CD14-positive monocyte (primary cell): ENCODE measurements at places on chromosomes 5 and 9. TPM values are rescaled to one million over a fixed set of nuclear protein-coding genes. Genes with fewer than 3 reads are reported as not detected.

GRCh38 chr5:2703615-2704014 is 47.9 kb downstream of the IRX2 start:
- H3K36me3 ChIP-seq = no peaks in the 10 kb centered on the region
- no peaks in the 10 kb centered on the region for H3K4me1 ChIP-seq
- no peaks in the 10 kb centered on the region for H3K27me3 ChIP-seq

- no peaks in the 10 kb centered on the region for H3K27me3 ChIP-seq
- H3K36me3 ChIP-seq = no peaks in the 10 kb centered on the region
- H3K4me1 ChIP-seq = no peaks in the 10 kb centered on the region
- no peak overlapping the region for H3K4me3 ChIP-seq
Measured at GRCh38 chr5:15026944-15027343, 155.4 kb upstream of the ANKH start.

DNA sequence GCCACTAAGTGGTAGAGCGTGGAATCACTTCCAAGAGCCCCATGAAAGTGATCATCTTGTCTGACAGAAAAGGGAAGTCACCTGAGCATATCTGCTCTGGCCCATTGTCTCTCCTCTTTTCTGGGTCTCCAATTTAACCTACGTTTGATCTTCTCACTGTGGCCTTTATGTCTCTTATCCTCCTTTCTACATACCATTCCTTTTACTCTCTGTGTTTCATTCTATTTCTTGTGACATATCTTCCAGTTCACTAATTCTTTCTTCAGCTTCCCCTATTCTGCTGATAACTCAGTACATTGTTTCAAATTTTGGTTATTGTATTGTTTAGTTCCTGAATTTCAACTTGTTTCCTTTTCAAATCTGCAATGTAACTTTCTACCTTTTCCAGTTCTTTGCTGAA is 132.5 kb downstream of the GPBP1 start:
- H3K27ac ChIP-seq = no peak overlapping the region
- H3K4me1 ChIP-seq = no peaks in the 10 kb centered on the region
- H3K36me3 ChIP-seq = no peaks in the 10 kb centered on the region
- no peaks in the 10 kb centered on the region for H3K27me3 ChIP-seq
- H3K4me3 ChIP-seq = no peak overlapping the region

DNA sequence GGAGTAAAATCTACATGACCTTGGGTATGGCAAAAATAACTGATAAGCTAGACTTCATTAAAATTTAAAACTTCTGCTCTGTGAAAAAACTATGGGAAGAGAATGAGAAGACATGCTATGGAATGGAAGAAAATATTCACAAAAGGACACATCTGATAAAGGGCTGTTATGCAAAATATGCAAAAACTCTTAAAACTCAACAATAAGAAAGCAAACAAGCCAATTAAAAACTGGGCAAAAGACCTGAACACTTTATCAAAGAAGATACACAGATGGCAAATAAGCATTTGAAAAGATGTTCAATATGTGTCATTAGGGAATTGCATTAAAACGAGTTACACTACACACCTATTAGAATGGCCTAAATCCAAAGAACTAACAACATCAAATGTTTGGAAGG is 439.5 kb downstream of the EFNA5 start:
- no peaks in the 10 kb centered on the region for H3K27me3 ChIP-seq
- H3K4me1 ChIP-seq = no peaks in the 10 kb centered on the region
- no peak for DNase-seq
- H3K27ac ChIP-seq = no peak overlapping the region

GRCh38 chr5:134510970-134511795 is 14.3 kb upstream of the JADE2 start:
- no peaks in the 10 kb centered on the region for H3K27me3 ChIP-seq
- H3K36me3 ChIP-seq = no peaks in the 10 kb centered on the region
- H3K4me1 ChIP-seq = no peaks in the 10 kb centered on the region
- no peak for DNase-seq
- H3K27ac ChIP-seq = no peak overlapping the region
- no peak overlapping the region for H3K4me3 ChIP-seq

The BAAT gene
- polyA plus RNA-seq = not detected

DNA sequence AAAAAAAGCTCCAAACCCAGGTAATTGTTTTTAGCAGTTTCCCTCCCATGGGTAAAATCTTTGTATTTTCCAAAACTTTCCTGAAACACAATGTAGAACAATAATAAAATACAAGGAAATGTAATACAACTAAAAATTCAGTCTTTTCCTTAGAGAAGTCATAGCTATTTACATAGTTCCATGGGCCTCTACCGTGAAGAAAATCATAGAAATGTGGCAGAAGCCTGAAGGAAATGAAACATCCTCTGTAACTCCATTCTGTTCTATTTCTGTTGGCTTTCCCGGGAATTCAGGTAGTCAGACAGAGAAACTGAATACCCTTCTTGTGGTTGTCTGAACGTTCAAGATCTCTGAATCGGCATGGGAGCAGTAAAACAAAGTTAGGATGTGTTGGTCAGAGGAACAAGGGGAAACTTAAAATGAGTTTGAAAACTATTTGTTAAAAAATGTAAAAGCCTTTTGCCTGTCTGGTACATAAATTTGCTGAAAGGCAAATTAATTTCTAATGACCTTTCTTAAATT is 202.4 kb upstream of the ZNF608 start:
- DNase-seq = no peak
- no peaks in the 10 kb centered on the region for H3K36me3 ChIP-seq
- peaks cover 21% of the 10 kb centered on the region for H3K4me1 ChIP-seq
- H3K4me3 ChIP-seq = no peak overlapping the region
- H3K27me3 ChIP-seq = peaks cover 14% of the 10 kb centered on the region

The TNFSF15 gene
- 0.07 TPM for polyA plus RNA-seq

DNA sequence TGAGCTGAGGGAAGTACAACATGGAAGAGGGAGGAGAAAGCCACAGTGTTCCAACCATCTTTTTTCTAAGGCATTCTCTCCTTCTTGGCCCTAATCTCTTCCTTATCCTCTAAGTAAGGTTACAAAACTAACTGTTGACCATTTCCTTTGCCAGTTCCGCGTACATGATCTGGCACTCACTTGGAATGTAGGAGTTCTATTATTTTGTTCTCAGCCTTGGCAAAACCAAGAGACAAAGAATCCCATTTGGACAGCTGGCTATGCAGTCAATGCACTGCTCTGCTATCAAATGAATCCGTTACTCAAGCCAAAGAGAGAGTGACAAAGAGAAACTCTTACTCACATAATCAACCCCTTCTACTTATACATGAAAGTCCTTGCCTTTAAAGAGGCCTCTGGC is 410.3 kb downstream of the DTWD2 start:
- no peaks in the 10 kb centered on the region for H3K27me3 ChIP-seq
- no peaks in the 10 kb centered on the region for H3K4me1 ChIP-seq
- H3K27ac ChIP-seq = no peak overlapping the region
- H3K4me3 ChIP-seq = no peak overlapping the region
- DNase-seq = no peak

DNA sequence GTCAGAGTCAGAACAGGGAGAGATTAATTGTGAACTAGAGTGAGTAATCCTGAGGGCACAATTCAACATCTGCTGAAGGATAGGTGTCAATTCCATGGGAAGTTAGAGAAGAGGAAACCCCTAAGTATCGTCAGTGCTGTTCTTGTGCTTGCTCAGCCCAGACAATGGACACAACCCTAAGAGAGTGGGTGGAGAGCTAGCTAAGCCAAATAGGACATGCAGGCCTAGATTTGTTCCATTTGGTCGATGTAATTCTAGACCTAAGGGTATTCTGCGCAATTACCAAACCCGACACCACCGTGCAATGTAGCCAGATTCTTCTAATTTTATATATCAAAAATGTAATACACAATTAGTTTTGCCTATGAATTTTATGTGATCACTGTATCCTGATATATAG is 431.6 kb downstream of the SH3GL2 start:
- H3K27ac ChIP-seq = no peak overlapping the region
- H3K4me1 ChIP-seq = no peaks in the 10 kb centered on the region
- no peaks in the 10 kb centered on the region for H3K36me3 ChIP-seq
- no peak for DNase-seq
- no peaks in the 10 kb centered on the region for H3K27me3 ChIP-seq

The TMC1 gene
- 0.55 TPM for polyA plus RNA-seq

- no peak overlapping the region for H3K4me3 ChIP-seq
- H3K4me1 ChIP-seq = no peaks in the 10 kb centered on the region
- H3K36me3 ChIP-seq = no peaks in the 10 kb centered on the region
- H3K27me3 ChIP-seq = peaks cover 65% of the 10 kb centered on the region
Measured at GRCh38 chr5:146331423-146331822, 7.2 kb upstream of the POU4F3 start.

- no peaks in the 10 kb centered on the region for H3K27me3 ChIP-seq
- H3K27ac ChIP-seq = no peak overlapping the region
- no peaks in the 10 kb centered on the region for H3K4me1 ChIP-seq
- H3K4me3 ChIP-seq = no peak overlapping the region
- H3K36me3 ChIP-seq = no peaks in the 10 kb centered on the region
- DNase-seq = no peak
Measured at GRCh38 chr5:91443761-91444467, 60.8 kb upstream of the ARRDC3 start.

DNA sequence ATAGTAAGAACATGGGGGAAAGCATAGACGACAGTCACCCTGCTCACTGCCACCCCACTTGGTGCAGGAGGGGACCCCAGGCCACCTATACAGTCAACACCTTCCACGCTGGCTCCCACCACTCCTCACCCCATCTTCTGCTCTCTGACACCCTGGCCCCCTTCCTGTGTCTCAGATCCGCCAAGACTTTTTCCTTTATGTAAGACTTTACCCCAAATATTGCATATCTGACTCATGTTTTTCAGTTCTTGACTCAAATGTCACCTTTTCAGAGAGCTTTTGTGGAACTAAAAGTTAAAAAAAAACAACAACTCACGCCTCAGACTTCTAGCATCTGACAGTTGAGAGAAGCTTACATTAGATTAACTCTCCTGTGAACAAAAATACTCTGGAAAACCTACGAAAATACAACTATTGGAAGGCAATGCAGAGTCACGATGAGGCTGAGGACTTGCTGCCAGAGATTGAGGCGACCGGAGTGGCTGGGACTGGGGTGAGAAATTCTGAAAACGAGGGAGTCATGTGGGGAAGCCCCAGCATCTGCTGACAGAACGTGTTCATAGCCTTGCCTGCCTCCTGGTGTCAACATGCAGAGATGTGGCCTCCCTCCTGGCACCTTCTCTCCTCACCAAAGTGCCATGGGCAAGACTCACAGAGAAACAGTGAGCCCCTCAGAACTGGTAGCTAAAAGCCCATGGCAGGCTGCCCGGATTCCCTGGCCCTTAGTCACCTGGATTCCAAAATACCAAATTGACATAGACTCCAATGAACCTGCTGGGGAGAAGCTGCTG is 22.4 kb upstream of the FCN2 start:
- no peaks in the 10 kb centered on the region for H3K36me3 ChIP-seq
- DNase-seq = no peak
- H3K27ac ChIP-seq = no peak overlapping the region

The C5orf52 gene
- not detected in 2 replicates for polyA plus RNA-seq

- no peaks in the 10 kb centered on the region for H3K36me3 ChIP-seq
- no peaks in the 10 kb centered on the region for H3K4me1 ChIP-seq
- no peak for DNase-seq
- no peak overlapping the region for H3K4me3 ChIP-seq
- no peaks in the 10 kb centered on the region for H3K27me3 ChIP-seq
Measured at GRCh38 chr5:15544039-15544438, 44.1 kb downstream of the FBXL7 start.

The NLN gene
- polyA plus RNA-seq = 3.7 and 8.7 TPM in 2 replicates

DNA sequence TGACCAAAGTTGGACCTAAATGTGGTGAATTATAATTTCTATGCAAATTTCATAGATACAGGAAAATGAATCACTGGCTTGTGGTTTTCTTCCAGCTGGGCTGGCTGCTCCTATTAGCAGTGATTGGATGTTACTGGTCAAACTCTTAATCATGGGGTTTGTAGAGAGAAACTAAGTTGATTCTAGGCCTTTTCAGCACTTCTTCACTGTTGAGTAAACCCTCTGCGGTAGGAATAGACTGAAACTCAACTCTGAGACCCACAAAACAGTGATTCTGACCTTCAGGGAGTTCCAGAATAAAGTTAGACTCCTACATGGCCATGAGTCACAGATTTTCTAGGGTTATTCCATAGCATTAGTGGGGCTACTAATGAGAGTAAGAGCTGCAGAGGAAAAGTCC is 47.9 kb upstream of the FKTN start:
- no peak overlapping the region for H3K27ac ChIP-seq
- H3K36me3 ChIP-seq = no peaks in the 10 kb centered on the region
- H3K4me1 ChIP-seq = peaks cover 17% of the 10 kb centered on the region
- no peaks in the 10 kb centered on the region for H3K27me3 ChIP-seq
- H3K4me3 ChIP-seq = no peak overlapping the region

The FYB1 gene
- polyA plus RNA-seq = 69.9 and 118 TPM in 2 replicates

DNA sequence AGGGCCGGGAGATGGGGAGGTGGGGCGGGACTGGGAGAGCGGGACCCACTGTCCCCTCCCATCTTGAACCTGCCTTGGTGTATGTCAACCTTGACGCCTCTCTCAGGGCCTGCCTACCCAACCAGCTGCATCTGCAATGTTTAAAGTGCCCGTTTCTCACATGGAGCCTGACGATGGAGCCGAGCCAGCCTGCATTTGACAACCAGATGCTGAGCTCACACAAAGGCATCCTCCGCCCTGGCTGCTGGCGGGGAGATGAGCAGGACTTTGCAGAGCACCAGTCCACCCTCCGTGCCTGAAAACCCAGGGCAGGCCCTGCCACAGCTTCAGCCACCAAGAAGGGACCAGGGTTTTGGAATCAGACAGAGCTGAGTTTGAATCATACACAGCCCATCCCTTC is 141.1 kb upstream of the SMIM23 start:
- H3K4me1 ChIP-seq = peaks cover 5% of the 10 kb centered on the region
- no peak overlapping the region for H3K4me3 ChIP-seq
- no peak for DNase-seq
- no peaks in the 10 kb centered on the region for H3K36me3 ChIP-seq

The ROR2 gene
- not detected for polyA plus RNA-seq

The CBY3 gene
- not detected in 2 replicates for polyA plus RNA-seq

GRCh38 chr5:148457183-148457620 is 73.4 kb downstream of the FBXO38 start:
- no peaks in the 10 kb centered on the region for H3K36me3 ChIP-seq
- no peak overlapping the region for H3K27ac ChIP-seq
- no peaks in the 10 kb centered on the region for H3K4me1 ChIP-seq
- DNase-seq = no peak
- H3K4me3 ChIP-seq = no peak overlapping the region
- no peaks in the 10 kb centered on the region for H3K27me3 ChIP-seq

- no peaks in the 10 kb centered on the region for H3K27me3 ChIP-seq
- peak overlapping the region; percentile 96 for H3K27ac ChIP-seq
- H3K4me3 ChIP-seq = peak overlapping the region; percentile 97
- H3K36me3 ChIP-seq = no peaks in the 10 kb centered on the region
- peaks cover 35% of the 10 kb centered on the region for H3K4me1 ChIP-seq
Measured at GRCh38 chr5:163503106-163504078, 2.0 kb upstream of the MAT2B start.

GRCh38 chr9:128298535-128299482 is 22.7 kb downstream of the SWI5 start:
- H3K36me3 ChIP-seq = no peaks in the 10 kb centered on the region
- no peaks in the 10 kb centered on the region for H3K4me1 ChIP-seq
- no peak overlapping the region for H3K4me3 ChIP-seq
- H3K27ac ChIP-seq = no peak overlapping the region

- H3K4me3 ChIP-seq = no peak overlapping the region
- H3K4me1 ChIP-seq = no peaks in the 10 kb centered on the region
- no peak overlapping the region for H3K27ac ChIP-seq
- no peak for DNase-seq
- H3K27me3 ChIP-seq = peaks cover under 1% of the 10 kb centered on the region
Measured at GRCh38 chr9:134992755-134993124, 75.0 kb upstream of the FCN1 start.

The FIBCD1 gene
- polyA plus RNA-seq = not detected in 2 replicates

- no peaks in the 10 kb centered on the region for H3K27me3 ChIP-seq
- no peaks in the 10 kb centered on the region for H3K36me3 ChIP-seq
- DNase-seq = no peak
- no peak overlapping the region for H3K27ac ChIP-seq
- H3K4me3 ChIP-seq = no peak overlapping the region
Measured at GRCh38 chr5:178434016-178434761, 156.0 kb downstream of the COL23A1 start.

The CAVIN4 gene
- not detected in 2 replicates for polyA plus RNA-seq
